ENCODE measurements at places on chromosomes 12 and 14.

DNA sequence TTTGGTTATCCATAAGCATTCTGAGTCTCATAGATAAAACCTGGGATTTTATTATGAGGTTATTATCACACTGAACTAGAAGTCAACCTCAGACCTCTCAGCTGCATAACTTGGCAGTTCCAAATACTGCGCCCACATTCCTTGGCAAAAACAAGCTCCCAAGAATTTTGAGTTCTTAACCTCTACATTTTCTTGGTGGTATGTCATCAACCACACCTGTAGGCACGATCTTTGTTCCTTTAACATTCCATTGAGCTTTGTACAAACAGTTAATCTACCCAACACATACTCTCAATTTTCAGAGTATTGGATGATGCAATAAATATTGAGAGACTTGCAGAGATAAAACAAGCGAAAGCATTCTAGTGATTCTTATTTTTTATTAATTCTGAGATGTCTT lies 371.8 kb upstream of the PRICKLE1 start:
- peak; percentile 97 for DNase-seq

DNA sequence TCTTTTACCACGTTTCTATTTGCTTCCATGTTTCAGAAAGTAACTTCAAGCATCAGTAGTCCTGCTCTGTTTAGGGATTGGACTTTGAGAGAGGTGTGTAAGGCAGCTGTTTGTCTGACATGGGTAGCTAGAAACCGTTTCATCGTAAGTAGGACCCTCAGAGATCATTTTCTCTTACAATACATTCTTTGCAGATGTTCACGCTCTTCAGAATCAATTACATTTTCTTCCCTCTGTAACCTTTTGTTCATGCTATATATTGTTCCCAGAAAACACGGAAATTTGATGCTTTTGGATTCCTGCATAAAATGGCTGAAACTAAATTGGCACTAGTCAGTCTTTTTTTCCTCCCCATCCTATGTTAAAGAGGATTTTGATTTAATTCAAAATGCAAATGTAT lies 62.6 kb upstream of the AEBP2 start:
- no peak for DNase-seq

DNA sequence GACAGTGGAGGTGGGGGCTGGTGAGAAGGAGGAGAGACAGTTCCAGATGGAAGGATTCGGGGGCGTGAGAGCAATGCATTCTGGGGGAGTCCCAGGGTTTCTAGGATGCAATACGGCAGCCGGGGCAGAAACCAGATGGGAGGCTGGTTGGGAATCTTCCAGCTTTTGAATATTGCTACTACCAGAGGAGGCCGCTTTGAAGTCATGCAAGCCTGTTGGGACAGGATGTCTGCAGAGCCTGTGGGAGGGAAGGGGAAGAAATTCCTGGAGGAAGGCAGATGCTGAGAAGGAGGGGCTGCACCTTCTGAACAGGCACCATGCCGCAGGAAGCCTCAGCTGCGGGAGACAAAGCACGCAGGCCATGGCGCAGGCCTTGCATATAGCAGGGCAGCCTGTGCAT lies 105.4 kb downstream of the APAF1 start:
- DNase-seq: no peak

GRCh38 chr12:104877103-104877705 lies 80.9 kb downstream of the SLC41A2 start:
- peak; percentile 72 for DNase-seq

GRCh38 chr14:85400678-85401077 lies 129.3 kb upstream of the FLRT2 start:
- DNase-seq: no peak

GRCh38 chr14:39425947-39426346 lies 6.3 kb downstream of the FBXO33 start:
- DNase-seq: no peak

- DNase-seq: peak; percentile 39
These were observed 412 bp upstream of the SNW1 start for GRCh38 chr14:77761205-77761931.

GRCh38 chr12:29692237-29692636 lies 91.5 kb downstream of the TMTC1 start:
- DNase-seq: no peak

GRCh38 chr14:96056509-96057422 lies 17.6 kb downstream of the C14orf132 start:
- peak; percentile 55 for DNase-seq

- no peak for DNase-seq
These were observed 192.2 kb upstream of the LMNTD1 start for GRCh38 chr12:25745281-25745680.

- no peak for DNase-seq
These were observed 14.9 kb upstream of the RESF1 start for GRCh38 chr12:31944299-31944698.

DNA sequence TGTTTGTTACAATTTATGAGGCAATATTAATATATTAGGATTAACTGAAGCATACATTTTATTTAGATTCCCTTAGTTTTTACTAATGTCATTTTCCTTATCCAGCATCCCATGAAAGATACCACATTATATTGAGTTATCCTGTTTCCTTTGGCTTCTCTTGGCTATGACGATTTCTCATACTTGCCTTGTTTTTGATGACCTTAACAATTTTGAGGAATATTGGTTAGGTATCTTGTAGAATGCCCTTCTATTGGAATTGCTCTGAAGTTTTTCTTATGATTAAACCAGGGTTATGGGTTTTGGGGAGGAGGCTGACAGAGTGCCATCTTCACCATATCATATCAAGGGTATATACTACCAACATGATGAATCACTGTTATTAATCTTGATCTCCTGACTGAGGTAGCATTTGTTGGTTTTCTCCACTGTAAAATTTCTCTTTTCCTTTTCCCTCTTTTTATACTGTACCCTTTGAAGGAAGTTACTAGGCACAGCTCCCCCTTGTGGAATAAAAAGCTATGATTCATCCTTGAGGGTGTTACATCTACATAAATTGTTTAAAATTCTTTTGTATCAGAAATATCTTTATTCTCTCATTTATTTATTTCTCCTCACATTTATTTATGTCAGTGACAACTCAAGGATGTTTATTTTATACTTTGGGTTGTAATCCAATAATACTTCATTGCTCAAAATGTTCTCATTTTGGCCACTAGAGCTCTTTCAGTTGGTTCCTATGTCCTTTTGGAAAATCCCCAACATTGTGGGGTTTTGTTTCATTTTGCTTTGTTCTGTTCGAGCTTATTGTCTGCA lies 239.0 kb downstream of the SLC16A7 start:
- peak; percentile 64 for DNase-seq

Data from PC-3 (cell line).